NCI-H1694 (cell line): ENCODE measurements at places on chromosomes 13 and 19.

GRCh38 chr19:49700563-49700962 is 9.6 kb downstream of the CPT1C start:
- DNase-seq: no peak

- DNase-seq: no peak
Measured at GRCh38 chr13:27450921-27451471, 632 bp upstream of the MTIF3 start.

DNA sequence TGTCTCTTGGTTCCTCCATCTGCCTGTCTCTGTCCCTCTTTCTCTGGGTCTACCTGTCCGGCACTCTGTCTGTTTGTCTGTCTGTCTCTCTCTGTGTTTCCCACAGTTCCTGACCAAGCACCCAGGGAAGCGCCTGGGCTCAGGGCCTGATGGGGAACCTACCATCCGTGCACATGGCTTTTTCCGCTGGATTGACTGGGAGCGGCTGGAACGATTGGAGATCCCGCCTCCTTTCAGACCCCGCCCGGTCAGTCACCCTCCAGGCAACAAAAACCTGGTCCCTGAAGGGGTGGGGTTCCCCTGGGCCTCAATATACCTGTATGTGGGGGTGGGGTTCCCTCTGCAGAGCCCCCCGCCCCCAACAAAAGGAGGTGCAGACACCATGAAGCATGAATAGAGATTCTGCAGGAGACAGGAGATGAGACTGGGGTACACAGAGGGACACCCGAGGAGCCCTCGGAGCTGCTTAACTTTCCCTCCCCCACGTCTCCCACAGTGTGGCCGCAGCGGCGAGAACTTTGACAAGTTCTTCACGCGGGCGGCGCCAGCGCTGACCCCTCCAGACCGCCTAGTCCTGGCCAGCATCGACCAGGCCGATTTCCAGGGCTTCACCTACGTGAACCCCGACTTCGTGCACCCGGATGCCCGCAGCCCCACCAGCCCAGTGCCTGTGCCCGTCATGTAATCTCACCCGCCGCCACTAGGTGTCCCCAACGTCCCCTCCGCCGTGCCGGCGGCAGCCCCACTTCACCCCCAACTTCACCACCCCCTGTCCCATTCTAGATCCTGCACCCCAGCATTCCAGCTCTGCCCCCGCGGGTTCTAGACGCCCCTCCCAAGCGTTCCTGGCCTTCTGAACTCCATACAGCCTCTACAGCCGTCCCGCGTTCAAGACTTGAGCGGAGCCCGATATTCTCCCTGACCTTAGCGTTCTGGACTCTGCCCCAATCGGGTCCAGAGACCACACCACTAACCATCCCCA is 2.6 kb upstream of the CACNG7 start:
- DNase-seq: no peak

- no peak for DNase-seq
Measured at GRCh38 chr13:29103065-29103800, 283.1 kb downstream of the MTUS2 start.

DNA sequence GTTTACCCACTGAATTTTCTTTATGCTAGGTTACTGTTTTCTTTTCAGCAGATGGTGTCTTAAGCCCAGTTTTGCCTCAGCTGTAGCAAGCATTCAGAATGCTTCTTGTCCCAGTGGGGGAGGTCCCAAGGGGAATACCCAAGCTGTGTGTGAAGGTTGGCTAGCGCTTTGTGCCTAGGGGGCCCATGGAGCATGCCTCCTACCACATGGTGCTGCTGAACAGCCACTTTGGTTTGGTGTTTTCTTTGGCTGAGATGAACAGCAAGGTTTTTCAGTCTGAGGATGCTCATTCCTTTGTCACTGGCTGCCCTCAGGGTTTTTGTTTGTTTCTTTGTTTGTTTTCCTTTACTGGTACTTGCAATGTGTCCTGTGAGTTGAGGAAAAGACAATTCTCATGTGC is 99.0 kb downstream of the PCDH20 start:
- DNase-seq: no peak

GRCh38 chr13:62309904-62310303 is 894.3 kb upstream of the PCDH20 start:
- DNase-seq: no peak

DNA sequence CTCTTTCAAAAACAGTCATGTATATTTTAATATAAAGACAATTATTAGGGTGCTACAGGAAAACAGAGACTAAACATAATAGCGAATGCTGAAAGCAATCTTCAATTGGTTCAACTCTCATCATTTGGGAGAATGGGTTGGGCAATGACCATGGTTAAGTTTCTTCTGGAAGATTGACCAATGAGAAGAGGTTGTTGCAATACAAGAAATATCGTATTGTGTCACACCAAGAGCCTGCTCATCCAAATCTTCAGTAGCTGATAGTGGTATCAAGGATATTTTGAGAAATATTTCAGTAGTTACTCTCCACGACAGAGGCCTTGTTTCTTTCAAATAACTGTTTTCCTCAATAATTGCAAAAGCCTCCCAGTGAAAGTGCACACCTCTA is 83.0 kb upstream of the FNDC3A start:
- DNase-seq: no peak

GRCh38 chr13:25886438-25887214 is 165.2 kb downstream of the SHISA2 start:
- DNase-seq: no peak

DNA sequence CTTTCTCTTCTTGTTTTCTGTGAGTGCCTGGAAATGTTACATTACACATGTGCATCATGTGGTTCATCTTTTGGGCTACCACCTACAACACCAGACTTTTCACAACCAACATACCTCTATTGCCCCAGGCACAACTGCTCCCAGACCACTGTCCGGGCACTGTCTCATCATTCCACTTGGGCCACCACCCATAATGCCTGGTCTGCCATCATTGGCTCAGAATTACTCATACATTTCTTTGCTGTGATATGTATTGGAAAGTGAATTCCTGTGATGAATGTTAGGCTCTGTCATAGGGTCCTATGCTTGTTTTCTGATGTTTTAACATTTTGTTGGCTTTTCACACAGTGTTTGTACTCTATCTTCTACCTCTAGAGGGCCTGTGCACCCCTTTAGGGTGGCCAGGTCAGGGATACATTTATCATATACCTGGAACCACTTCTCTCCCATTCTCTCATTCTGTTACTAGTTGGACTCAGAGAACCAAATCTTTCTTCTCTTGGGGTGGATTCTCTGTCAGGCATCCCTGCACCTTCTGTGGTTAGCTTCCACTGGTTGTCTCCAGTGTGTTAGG is 172.8 kb downstream of the NHLRC3 start:
- DNase-seq: no peak

DNA sequence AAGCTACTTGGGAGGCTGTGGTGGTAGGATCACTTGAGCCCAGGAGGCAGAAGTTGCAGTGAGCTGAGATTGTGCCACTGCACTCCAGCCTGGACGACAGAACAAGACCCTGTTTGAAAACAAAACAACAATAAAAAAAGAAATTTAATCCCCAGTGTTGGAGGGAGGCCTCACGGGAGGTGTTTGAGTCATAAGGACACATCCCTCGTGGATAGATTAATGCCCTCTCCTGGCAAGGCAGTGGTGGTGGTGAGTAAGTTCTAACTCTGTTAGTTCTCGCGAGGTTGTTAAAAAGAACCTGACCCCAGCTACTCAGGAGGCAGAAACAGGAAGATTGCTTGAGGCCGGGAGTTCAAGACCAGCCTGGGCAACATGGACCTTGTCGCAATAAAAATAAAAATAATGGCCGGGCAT is 27.6 kb upstream of the SIN3B start:
- no peak for DNase-seq

DNA sequence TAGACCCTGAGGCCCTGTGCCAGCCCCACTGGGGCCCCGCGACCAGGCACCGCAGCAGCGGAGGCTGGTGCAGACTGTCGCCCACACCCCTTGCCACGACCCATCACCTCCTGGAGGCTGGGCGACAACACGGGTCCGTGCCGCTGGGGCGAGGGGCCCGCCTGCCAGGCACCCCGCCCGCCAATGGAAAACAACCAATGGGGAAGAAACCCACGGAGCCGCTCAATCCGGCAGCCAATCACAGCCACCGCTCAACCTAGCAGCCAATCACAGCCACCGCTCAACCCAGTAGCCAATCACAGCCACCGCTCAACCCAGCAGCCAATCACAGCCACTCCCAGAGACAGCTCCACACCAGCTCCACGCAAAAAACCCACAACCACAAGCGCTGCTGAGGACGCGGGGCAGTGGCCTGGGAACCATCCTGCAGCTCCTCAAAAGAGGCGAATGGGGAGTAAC is 29.7 kb downstream of the GPX4 start:
- DNase-seq: no peak

- DNase-seq: no peak
Measured at GRCh38 chr19:43416951-43417623, 2.4 kb downstream of the TEX101 start.

DNA sequence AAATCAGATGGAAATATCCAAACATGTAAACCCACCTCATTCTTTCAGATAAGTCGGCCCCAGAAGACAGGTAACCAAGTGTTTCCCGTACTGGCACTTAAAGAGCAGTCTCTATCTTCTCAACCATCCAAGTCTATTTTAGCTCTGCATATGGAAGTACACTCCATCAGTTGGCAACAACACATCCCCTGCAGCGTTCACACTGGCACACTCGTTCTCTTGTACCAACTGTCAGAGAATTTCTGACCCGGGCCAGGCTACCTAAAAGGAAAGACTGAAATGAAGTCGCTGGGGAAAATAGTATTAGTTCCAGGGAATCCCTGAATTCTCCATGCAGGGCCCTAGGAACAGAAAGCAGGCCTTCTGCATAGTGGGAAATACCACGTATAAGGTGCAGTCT is 109.3 kb downstream of the RXFP2 start:
- DNase-seq: no peak

DNA sequence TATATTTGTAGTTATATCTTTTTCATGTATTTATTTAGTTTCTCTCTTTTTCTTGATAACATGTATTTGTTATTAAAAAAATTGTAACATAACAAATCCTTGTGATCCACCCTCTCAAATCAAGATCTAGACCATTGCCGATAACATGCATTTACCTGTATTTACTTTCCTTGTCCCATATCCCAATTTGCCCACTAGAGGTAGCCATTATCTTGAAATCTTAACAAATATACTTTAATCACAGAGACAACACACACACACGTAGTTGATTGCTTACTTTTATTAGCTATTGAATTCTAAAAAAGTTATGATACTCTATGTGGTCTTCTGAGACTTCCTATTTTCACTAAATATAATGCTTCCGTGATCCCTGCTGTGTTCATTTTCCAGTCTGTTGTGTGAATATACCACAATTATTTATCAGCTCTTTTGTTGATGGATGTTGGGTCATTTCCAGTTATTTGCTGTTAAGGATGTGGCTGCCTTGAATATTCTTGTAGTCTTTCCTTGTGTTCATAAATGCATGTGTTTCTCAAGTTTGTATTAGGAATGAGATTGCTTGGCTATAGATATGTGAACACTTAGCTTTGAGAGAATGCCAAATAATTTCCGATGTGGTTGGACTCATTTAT is 31.3 kb upstream of the ZMYM2 start:
- peak; percentile 39 for DNase-seq

DNA sequence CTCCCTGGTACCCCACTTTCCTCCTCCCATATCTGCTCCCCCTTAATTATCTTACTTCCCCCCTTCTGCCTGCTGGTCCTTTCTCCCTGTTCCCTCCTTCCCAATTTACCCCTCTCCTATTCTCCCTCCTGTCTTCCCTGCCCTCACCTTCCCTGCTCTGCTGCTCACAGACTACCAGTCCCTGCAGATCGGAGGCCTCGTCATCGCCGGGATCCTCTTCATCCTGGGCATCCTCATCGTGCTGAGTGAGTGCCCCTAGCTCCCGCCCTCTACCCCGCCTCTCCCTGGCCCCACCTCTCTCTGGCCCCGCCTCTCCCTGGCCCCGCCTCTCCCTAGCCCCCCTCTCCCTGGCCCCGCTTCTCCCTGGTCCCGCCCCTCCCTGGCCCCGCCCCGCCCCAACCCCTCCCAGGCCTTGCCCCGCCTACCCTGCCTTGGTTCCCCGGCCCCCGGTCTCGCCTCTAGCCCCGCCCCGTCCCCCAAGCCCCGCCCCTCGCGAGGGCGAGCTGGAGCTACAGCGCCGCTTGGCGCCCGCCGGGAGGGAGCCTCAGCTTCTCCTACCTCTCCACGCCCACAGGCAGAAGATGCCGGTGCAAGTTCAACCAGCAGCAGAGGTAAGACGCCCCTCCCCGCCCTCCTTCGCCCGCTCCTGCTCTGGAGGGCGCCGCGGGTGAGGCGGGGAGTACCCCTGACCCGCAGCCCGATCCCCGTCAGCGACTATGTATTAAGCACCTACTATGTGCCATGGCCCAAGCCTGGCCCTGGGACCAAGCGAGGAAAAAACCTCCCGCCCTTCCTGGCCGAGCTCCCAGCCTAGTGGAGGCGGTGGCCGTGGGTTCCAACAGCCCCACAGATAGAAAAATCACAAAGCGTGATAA is 1.9 kb upstream of the FXYD7 start:
- peak; percentile 97 for DNase-seq

DNA sequence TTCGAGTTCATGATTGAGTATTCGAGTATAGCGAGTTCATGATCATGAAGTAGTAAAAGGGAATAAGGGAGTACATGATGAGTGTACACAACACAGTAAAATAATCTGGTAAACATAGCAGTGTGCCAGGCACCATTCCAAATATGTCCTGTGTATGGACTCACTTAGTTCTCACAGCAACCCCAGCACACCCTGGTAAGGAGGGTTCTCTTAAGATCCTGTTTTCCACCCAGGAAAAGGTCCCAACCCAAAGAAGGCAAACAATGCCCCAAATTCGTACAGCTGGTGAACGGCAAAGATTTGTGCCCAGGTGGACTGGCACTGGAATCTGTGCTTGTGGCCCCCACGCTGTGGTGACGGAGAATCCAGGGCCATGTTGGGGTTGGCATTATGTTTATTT is 21.4 kb downstream of the HPN start:
- no peak for DNase-seq

DNA sequence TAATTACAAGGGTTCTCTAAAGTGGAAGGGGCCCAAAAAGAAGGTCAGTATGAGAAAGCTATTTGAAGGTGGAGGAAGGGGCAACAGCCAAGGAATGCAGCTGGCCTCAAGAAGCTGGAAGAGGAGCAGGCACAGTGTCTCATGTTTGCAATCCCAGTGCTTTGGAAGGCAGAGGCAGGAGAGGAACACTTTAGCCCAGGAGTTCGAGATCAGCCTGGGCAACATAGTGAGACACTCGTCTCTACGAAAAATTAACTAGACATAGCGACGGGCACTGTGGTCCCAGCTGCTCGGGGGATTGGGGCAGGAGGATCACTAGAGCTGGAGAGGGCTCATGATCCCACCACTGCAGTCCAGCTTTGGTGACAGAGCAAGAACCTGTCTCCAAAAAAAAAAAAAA is 656 bp upstream of the NEK3 start:
- DNase-seq: no peak

DNA sequence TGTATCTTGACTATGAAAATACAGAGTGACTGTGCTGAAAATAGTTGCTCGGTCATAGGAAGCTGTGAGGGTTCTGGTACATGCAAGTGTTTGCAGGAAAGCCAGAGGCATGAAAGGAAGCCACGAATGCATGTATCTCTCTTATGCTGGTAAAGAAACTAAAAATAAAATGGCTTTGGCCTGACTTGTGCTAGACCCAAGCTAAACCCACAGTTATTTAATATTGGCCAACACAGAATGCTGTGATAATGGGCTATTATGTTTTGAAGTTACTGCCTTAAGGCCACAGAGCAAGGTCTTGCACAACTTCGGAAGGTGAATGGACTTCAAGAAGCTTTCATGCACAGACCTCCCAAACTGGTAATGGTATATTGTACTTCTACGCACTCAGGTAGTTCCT is 518.2 kb upstream of the HTR2A start:
- DNase-seq: no peak
